HFF-Myc (cell line): ENCODE measurements at places on chromosomes 12 and 14.

DNA sequence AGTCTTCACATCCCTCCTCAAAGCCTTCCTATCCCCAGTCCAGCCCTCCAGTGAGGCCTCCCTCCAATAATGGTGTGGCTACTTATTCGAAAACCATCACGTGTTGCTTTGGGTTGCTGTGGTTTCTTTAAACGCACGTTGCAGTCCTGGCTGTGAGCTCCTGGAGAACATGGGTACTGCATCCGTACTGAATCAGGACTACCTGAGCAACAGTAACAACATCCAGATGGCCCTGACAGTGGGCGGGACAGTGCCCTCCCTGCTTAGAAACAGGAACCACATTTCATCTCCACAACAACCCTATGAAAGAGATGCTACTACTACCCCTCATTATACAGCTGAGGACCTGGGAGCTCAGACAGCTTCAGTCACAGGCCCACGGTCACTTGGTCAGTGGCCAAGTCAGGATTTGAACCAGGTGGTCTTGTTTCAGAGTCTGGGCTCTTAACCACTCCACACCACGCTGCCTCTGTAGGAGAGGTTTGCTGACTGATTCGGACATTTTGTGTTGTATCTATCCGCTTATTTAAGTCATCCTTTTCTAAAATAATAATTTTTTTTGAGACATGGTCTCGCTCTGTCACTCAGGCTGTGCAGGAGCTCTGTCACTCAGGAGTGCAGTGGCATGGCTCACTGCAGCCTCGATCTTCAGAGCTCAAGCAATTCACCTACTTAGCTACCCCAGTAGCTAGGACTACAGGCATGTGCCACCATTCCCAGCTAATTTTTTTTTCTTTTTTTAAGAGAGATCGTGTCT is 104.8 kb downstream of the DPF3 start:
- DNase-seq: no peak

DNA sequence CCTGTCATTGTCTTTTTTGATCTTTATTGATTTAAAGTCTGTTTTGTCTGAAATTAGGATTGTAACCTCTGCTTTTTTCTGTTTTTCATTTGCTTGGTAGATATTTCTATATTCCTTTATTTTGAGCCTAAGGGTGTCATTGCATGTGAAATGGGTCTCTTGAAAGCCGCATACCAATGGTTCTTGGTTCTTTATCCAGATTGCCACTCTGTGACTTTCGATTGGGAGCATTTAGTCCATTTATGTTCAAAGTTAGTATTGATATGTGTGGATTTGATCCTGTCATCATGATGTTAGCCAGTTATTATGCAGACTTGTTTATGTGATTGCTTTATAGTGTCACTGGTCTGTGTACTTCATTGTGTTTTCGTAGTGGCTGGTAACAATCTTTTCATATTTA is 29.8 kb upstream of the PLBD1 start:
- DNase-seq: no peak

DNA sequence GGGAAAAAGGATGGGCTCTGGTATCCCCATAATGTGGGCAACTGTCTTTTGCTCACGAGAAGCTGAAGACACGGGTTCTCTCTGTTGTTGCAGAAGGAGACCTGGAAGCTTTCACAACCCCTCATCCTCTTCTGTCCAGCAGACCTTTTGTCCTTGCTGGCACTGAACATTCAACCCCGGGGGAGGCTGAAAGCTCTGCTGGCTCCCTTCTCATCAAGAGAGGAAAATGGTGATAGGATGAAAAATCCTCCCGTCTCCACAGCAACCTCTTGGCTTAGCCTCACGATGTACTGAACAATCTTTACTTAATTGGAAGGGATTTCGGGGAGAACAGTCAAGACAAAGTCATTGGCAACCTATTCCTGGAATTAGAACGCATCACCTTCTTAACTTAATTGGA is 39.0 kb downstream of the ELK3 start:
- no peak for DNase-seq

- DNase-seq: peak; percentile 52
These were observed 113.9 kb upstream of the DYRK2 start for GRCh38 chr12:67534681-67535080.
